Suppressor macrophage (primary cell): ENCODE measurements at places on chromosomes 11 and 22.

GRCh38 chr22:36936362-36937116 is 23.1 kb downstream of the CSF2RB start:
- DNase-seq, result peak; percentile 36

DNA sequence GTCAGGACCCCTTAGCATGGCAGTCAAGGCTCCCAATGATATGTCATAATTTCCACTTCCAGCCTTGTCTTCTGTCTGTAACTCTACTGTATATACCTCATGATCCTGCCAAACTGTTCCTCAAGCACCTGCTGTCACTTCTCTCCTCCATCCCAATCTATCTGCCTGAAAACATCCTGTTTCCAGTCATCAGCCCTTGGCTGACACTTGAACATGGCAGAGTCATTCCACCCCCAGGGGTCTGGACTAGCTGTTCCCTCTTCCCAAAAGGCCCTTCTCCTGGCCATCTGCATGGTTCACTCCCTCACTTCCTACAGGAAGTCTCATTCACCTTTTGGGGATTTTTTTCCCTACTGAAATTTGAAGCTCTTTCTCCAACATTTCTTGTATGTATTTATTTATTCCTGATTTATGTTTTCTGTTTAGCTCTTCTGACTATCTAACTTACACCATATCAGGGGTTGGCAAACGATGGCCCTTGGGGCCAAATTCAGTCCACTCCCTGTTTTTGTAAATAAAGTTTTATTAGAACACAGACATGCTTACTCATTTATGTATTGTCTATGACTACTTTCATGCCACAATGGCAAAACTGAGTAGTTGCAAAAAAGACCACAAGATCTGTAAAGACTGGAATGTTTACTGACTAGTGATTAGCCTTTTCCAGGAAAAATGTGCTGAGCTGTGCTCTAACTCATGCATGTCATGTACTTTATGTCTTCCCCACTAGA is 278.4 kb downstream of the KIRREL3 start:
- DNase-seq, result no peak

DNA sequence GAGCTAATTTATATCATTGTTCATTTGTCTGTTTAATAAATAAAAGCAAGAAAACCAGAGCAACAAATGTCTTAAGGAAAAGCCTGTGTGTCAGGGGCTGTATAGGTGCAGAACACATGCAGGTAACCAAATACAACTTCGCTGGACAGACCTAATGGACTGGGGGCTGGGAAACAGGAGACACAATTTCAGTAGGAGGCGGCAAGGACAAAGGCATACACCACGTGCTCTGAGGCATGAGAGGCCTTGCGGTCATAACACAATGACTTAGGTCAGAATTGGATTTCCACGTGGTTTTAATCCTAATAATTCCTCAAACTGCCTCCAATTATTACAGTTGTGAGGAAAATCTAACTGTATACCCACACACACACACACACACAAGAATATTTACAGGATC is 8.7 kb upstream of the GLB1L3 start:
- no peak for DNase-seq

- DNase-seq, result no peak
These were observed 15.1 kb upstream of the PAMR1 start for GRCh38 chr11:35540526-35540925.
